ENCODE measurements at places on chromosomes 7 and 10.

GRCh38 chr7:13057462-13058200, 370.2 kb downstream of the ARL4A start:
- no peak for DNase-seq

DNA sequence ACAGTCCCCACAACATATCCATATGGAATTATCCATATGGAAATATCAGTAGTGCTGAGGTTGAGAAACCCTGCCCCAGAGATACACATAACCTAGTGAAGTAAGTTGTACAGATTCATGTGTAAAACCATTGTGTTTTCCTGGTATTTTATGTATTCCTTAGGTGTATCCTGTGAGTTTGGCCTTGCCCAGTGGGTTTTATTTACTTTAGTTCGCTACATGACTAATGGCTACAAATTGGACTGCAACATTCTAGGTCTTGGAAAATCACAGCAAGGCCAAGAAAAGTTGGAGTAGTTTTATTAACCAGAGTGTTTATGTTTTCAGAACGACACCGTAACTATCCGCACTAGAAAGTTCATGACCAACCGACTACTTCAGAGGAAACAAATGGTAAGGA, 1.4 kb downstream of the RPS24 start:
- no peak for DNase-seq

DNA sequence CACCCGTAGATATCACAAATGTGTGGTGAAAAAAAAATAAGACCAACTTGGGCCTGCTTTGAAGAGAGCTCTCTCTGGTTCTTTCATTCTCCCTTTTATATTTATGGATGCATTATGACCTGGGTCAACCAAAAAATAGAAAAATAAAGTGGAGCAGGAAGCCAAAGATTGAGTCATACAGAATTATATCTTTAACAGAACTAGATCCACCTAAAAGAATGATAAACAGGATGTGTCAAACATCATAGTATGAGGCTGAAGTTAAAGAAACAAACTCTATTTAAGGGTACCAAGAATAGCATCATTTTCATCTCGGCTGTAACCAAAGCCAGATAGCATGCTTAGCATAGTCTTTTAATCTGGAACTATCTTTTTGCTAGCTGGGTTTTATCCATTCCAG, 28.8 kb upstream of the NMT2 start:
- no peak for DNase-seq

- DNase-seq: no peak
These were observed 73.2 kb upstream of the PPP1R3C start for GRCh38 chr10:91705948-91706670.

DNA sequence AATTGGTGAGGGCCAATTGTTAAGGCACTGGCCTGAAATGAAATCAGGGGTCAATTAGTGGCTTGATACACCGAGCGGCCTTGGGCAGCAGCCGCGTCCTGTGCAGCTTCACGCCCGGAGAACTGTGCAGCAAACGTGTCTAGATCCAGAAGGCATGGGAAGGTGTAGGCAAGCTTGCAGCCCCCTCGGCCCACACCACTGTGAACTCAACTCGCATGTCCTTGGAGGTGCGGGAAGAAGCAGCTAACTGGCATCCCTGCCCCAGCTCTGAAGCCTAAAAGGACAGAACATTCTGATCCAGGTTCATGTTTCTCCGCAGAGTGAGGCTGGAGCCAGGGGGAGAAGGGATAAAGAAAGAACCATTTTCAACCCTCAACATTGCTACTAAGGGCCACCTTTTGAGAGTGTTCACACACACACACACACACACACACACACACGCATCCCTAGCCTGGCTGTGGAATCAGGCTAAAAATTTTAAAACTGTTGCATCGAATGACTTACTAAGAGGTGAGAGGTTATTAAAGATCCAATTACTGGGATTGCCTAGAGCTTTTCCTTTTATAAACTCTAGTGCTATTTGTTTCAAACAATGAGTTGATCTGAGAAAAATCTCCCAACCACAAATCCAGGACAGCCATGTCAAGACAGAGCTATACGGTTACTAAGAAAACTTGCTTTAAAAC, 104.0 kb downstream of the PARP12 start:
- no peak for DNase-seq

- DNase-seq: no peak
These were observed 87.1 kb upstream of the STEAP1 start for GRCh38 chr7:90067171-90067570.

DNA sequence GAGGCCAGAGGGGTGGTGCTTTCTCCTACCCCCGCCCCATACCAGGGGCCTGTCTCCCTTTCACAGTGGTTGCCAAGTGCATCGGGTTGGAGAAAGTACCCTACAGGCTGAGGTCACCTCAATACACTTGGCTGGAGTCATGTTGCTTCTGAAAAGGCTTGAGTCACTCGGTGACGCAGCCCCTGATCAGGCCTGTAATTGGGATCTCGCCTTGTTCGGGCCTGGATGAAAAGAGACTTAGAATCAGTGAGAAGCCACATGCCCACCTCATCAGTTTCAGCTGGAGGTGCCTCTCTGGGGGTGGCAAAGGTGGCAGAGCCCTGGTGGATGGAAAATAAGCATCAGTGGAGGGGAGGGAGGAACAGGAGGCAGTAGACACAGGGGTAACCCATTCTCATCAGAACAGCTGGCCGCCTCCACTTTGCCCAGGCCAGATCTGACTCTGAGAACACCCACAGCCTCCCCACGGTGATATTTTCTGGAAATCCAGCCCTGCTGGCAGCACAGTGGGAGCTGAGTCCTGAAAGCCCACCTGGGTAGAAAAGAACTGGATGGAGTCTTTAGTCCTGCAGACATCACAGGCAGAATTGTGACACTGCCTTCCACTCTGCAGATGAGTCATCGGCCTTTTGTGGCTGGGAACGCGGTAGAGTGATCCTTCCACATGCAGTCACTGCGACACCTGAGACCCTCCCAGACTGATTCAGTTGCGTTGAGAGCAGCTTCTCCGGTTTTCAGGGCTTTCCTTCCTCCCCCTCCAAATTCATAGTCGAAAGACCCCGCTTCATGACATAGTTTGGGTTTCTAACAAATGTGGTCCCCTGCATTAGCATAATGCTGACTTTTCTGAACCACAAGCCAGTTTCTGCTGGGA, 108.0 kb downstream of the GRK5 start:
- peak; percentile 79 for DNase-seq

DNA sequence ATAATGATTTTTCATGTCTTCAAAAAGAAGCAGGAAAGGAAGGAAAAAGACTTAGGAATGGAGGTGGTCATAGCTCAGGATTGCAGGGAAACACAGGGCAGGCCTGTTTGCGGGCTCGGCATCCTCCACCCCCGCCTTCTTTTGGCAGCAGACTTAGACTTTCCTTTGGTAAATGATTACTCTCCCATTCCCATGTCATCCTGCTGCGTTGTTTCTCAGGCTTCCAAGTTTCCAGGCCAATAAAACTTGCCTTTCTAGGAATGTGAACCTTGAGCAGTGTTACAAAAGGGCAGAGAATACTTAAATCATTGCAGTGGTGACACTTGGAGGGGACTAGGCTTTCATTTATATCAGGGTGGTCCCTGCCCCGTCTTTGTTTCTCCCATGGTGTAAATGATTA, 34.0 kb upstream of the DGKB start:
- DNase-seq: peak; percentile 84

DNA sequence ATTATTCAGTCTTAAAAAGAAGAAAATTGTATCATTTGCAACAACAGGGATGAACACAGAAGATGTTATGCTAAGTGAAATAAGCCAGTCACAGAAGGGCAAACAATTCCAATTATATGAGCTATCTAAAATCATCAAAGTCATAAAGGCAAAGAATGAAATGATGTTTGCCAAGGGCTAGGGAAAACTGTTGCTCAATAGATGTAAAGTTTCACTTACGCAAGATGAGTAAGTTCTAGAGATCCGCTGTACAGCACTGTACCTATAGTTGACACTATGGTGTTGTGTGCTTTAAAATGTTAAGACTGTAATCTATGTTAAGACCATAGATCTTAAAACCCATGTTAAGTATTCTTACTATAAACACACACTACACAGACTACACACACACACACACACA, 904.6 kb upstream of the LRRN3 start:
- DNase-seq: no peak

- DNase-seq: no peak
These were observed 170.5 kb downstream of the RAB11FIP2 start for GRCh38 chr10:117876210-117876609.

- DNase-seq: peak; percentile 67
These were observed 218.0 kb downstream of the BMPER start for GRCh38 chr7:34123316-34123715.

GRCh38 chr10:91672021-91672608, 39.2 kb upstream of the PPP1R3C start:
- peak; percentile 60 for DNase-seq

Measured in kidney tubule cell (primary cell).